NCI-H526 (cell line): ENCODE measurements at places on chromosomes 12 and 14.
A peak's percentile ranks its signal among the peaks of the same experiment; 100 is the strongest.

DNA sequence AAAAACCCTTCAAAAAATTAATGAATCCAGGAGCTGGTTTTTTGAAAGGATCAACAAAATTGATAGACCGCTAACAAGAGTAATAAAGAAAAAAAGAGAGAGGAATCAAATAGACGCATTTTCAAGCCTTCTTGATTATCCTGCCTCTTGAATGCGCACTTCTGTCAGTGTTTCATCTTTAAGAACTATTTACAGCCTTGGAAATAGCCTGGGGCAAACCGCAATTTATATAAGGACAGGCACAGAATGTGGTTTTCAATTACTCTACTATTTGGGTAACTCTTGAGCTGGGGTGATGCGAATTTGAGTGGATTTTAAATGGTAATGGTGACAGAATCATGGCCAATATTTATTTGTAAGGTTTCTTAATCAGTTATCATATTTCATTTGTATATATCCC, 179.1 kb upstream of the OTX2 start:
- DNase-seq, result no peak

DNA sequence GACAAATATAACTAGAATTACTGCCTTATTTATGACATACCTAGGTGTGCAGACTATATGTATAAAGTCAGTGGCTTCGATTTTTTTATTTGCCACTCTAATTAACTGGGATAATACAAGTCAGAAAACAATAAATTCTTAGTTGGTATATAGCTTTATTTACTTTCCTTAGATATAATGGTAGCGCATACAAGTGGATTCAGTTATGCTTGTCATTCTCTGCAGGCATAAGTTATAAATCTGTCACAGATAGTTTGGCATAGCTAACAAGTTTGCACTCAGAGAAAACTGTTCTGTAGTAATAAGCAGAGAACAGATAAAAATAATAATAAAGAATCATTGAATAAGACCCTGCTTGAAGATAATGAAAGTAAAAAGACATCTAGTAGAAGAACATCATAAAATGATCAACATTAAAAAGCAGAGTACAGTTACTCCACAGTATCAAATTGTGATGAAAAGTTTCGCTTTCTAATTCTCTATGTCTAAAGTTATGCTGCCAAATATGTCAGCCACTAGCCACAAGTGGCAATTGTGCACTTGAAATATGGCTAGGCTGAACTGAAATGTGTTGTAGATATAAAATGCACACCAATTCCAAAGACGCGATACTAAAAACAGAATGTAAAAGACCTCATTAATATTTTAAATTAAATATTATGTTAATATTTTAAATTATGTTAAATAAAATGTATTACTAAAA, 224.1 kb downstream of the SLC25A21 start:
- no peak for DNase-seq

GRCh38 chr14:102949062-102949800, 26.8 kb downstream of the AMN start:
- DNase-seq, result no peak

GRCh38 chr12:95796225-95796981, 5.8 kb upstream of the NTN4 start:
- DNase-seq, result no peak

DNA sequence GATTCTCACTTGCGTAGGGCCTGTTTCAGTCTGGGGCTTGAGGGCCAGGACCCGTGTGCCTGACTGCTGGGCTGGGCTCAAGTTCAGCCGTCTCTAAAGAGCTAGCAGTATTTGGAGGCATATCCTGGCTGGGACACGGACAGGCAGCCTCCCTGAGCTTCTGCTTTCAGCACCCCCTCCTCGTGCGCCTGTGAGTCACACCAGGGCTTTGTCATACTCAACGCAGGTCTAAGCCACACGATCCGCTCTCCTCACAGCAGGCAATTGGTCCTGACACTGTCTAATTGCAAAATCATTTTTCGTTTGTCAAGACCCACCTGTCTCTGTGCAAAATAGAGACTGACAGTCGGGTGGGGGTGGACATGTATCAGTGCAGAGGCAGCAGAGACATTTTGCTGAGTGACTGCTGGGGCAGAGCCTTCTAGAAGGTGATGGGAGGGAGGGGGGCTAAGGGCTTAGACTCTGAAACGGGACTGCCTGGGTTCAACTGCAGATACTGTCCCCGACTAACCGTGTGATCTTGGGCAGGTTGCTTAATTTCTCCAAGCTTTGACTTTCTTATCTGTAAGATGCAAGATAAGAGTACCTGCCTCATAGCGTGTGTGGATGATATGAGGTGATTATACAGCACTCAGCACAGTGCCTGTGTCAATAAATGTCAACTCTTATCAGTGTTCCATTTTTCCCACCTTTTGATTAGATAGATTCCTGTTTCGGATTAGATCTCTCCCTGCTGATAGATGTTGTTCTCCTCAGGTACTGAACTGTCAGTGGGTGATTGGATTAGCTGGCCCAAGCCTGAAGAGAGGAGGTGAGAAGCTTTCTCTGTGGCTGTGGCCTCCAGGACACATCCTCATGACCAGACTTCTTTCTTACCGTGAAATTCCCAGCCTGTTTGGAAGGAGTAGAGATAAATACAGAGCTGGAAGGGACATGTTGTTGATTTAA, 53.1 kb downstream of the KCNA1 start:
- DNase-seq, result no peak

DNA sequence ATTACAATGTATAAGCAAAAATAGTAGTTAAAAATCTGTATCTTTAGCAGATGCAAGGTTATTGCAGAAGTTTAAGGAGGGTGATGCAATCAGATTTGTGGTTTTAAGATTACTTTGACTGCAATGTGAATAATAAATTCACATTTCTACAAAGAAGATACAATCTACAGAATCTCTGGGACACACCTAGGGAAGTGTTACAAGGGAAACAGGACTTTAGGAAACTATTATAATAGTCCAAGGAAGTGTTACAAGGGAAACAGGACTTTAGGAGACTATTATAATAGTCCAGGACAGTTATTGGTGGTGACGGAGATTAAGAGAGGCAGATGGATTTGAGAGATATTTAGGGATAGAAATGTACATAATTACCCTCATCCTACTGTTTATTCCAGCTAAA, 154.4 kb upstream of the GARIN6 start:
- DNase-seq, result no peak

- peak; percentile 69 for DNase-seq
These were observed 11.6 kb downstream of the SIX1 start for GRCh38 chr14:60637479-60638315.

DNA sequence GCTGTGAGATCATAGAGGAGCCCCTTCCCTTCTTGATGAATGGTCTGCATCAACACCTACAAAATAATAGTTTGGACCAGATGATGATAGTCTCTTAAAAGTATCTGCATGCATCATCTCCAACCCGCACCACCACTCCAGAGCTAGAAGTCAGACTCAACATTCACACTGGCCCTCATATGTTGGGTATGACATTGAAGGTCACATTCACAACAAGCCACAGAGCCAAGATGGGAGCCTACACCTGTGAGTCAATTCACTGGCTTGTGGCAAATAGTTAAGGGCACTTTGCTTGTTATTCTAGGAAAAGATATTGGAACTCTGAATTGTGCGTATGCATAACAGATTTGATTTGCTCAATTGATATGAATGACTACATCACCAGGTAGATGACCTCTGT, 1197.9 kb downstream of the VRK1 start:
- no peak for DNase-seq

- DNase-seq, result no peak
These were observed 624 bp downstream of the RIN3 start for GRCh38 chr14:92513966-92514843.

GRCh38 chr12:120684523-120684932, 2.4 kb upstream of the MLEC start:
- no peak for DNase-seq

DNA sequence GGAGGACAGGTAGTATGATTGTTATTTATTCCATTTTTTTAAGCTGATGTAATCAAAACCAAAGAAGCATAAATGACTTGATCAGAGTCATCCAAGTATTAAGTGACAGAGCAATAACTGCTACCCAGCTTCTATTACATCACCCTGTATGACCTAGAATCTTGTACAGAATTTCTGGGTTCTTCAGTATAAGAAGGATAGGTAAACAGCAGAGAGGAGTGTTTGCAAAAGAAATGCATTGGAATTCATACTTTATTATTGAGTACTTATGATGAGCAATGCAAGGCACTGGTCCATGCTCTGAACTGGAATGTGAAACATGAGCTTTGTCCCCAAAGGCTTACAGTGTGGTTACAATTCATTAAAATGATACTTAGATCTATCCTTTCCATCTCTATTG, 916.8 kb downstream of the DIO2 start:
- DNase-seq, result no peak

GRCh38 chr12:121578230-121579189, 2.3 kb downstream of the KDM2B start:
- DNase-seq, result peak; percentile 40

DNA sequence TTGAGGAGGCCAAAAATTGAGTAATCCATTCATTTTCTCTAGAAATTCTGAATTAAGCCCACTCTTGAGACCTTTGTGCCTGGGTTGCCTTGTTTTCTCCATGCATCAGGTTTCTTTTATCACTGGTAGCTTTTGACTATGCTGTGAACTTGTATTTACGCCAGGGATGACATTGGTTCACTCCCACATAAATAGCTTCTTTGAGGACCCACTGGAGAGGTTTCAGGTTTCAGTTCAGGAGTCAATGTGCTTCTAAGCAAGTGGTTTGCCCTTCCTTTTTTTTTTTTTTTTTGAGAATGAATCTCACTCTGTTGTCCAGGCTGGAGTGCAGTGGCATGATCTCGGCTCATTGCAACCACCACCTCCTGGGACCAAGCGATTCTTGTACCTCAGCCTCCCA, 10.2 kb upstream of the SLC17A8 start:
- no peak for DNase-seq

DNA sequence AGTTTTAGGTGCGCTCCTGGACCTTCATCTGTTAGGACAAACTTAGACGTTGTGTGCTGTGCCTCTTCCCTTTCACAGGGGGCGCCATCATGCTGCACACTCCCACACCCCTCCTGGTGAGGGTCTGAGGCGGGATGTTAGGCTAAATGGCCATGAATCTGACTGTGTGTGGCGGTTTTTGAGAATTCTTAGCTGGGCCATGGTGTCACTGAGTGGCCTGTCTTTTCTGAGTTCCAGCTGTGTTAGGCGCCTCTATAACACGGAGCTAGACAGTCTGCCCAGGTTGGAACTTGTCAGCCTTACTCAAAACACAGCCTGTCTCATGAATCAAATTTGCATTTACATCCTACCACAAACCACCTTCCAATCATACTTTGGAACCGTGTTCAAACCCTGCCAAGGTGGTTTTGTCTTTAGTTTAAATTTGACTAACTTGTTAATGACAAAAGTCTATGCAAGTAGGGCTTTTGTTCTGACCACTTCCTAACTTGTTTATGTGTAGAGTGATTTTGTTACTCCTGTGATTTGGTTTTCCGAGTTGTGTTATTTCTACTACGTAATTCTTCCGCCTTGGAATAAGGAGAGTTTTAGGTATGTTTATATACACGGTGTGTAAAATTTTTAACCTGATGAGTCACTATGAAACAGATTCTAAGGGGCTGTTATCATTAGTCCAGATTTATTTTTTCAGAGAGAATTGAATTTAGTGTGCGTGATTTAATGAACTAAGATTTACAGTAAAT, 19.6 kb downstream of the ACVR1B start:
- peak; percentile 73 for DNase-seq

- no peak for DNase-seq
These were observed 6.4 kb downstream of the APOLD1 start for GRCh38 chr12:12791756-12792369.

GRCh38 chr14:102580550-102581110, 11.8 kb upstream of the RCOR1 start:
- no peak for DNase-seq

DNA sequence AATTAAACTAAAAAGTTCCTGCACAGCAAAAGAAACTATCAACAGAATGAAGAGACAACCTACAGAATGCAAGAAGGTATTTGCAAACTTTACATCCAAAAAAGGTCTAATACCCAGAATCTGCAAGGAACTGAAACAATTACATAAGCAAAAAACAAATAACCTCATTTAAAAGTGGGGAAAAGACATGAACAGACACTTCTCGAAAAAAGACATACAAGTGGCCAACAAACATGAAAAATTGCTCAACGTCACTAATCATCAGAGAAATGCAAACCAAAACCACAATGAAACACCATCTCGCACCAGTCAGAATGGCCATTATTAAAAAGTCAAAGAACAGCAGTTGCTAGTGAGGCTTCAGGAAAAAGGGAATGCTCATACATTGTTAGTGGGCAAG, 15.2 kb downstream of the PDE6H start:
- no peak for DNase-seq

GRCh38 chr12:5612556-5613410, 180.9 kb downstream of the NTF3 start:
- no peak for DNase-seq

- DNase-seq, result no peak
These were observed 175.2 kb downstream of the RMST start for GRCh38 chr12:97637770-97638169.

DNA sequence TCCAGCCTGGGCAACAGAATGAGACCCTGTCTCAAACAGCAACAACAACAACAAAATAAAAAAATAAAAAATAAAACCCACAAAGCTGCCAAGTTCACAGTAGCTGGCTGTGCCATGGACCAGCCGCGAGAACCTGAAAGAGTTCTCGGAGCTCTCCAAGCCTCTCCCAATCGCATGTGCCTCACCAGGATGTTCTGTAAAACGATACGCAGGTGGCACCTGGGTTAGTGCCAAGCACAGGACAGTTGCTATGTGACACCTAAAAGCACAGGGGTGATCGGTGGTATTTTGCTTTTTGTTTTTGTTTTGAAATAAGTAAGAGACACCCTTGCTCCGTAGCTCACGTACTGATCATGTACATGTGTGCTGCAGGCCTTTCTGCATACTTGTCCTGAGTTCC, 52.4 kb downstream of the RFLNA start:
- DNase-seq, result no peak

- no peak for DNase-seq
These were observed 181.4 kb upstream of the PWP1 start for GRCh38 chr12:107503887-107504885.

- DNase-seq, result no peak
These were observed 48.4 kb upstream of the IFNG-AS1 start for GRCh38 chr12:67940780-67941243.

DNA sequence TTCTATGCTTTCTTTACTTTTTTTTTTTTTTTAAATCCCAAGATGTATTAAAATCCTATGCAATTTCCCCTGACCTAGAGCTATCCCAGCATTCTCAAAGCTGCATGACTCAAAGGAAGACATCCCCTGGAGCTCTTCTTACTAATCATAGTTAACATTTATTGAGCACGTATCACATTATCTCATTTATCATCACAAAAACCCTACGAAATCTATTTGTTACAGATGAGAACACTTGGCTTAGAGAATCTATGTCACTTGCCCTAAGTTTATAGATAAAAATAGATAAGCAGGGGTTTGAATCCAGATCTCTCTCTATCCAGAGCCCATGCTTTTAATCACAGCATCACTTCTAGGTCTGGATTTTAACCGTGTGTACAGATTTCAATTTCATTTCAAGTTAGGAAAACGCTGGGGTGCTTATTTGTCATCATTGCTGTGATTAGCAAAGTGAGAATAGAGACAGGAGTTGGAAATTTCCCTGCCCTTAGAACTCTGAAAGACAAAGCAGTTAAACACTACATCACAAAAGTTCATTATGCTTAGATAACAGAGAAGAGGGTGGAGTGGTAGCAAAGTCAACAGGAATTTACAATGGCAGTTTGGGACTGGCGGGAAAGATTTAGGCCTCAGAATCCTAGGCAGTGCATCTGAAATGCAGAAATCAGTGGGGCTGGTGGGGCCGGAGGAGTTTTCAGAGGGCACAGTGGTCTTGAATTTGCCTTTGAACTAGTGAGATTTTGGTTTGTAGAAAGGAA, 177.7 kb upstream of the FRMD6 start:
- no peak for DNase-seq

- no peak for DNase-seq
These were observed 4.6 kb downstream of the APPL2 start for GRCh38 chr12:105231396-105231795.
